Stimulated activated CD4-positive, alpha-beta T cell treated with anti-CD3 and anti-CD28 coated beads, Interleukin-12 subunit alpha, Interleukin-12 subunit beta, amount 100 ng/mL, for 48 hours (primary cell): ENCODE measurements at places on chromosomes 7 and 10.

GRCh38 chr10:87935290-87936141, 72.1 kb downstream of the PTEN start:
- DNase-seq, result no peak

GRCh38 chr7:98662289-98662688, 45.2 kb downstream of the NPTX2 start:
- no peak for DNase-seq

DNA sequence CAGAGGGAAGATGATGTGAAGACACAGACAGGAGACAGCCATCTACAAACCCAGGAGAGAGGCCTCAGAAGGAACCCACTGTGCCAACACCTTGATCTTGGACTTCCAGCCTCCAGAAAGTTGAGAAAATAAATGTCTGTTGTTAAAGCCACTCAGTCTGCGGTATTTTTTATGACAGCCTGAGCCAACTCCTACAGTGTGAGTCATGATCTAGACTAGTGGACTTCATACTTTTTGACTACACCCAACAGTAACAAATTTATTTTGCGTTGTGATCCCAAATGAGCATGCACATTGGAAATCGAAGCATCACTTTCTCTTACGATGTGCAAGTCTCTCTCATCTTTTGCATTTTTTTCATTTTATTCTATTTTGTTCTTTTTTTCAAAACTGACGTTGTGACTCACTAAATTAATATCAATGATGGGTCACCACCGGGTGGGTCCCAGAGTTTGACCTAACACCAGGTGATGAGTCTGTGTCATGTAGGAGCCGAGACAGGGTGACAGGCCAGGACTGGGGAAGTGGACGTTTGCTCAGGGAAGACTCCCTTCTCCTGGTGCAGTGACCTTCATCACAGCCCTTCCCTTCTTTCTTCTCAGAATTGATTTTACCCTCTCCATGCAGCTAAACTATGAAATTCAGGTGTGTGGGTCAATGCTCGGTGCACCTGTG, 28.9 kb downstream of the PHYH start:
- DNase-seq, result no peak

DNA sequence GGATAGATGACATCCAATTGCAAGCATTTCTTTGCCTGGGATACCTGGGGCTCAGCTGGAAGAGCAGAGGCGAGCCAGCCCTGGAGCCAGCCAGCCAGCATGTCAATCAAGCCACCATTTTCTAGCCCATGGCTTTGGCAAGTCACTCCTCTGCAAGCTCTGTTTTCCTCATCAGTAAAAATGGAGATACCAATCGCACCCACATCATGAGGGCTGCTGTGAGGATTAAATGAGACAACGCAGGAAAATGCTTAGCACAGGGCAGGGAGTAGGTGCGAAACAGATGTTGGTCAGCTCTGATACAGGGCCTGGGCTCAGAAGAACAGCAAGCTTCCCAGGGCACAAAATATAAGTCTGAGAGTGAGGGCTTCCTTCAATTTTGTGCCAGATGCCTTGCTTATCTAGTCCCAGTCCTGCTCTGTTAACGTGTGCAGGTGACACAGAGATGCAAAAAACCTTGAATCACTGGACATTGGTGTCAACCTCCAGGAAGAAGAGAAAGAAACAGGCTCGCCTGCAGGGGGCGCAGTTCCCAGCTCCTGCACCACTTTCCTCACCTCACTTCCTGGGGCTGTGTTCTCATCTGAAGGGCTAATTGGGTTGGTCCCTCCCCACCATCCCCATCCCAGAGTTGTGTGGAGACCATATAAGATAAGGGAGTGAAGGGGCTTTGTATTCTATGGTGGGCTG, 72.8 kb upstream of the CACUL1 start:
- DNase-seq, result no peak

DNA sequence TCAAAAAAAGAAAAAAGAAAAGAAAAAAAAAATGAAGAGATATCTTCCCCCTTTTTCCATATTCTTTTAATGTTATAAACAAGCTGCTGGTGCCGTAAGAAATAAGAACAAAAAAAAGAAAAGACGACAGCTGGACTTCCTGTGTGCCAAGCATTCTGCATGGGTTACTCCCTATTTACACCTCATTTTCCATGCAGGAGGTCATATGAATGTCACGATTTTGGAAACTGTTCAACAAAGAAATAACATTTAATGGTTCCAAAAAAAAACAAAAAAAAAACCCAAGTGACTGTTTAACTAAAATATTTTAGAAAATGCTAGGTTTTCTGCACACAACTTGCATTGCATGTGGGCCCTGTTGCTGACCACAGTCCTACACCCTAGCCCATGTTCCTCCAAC, 159.3 kb downstream of the TNS3 start:
- no peak for DNase-seq

- DNase-seq, result no peak
Observed at GRCh38 chr7:154960063-154960790, 42.7 kb downstream of the PAXIP1 start.

DNA sequence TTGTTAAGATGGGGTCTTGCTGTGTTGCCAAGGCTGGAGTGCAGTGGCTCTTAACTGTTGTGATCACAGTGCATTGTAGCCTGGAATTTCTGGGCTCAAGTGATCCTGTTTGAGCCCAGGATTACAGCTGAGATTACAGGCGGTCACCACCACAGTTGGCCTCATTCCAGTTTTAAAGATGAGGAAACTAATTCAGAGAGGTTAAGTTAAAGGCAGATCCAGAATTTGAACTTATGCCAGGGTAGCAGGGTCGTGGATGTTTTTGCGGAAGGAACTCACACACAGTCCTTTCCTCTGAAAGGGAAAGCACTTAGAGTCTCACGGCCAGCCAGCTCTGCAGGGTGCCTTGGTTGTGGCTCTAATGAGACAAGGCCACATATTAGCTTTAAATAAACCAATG, 84.7 kb downstream of the MMRN2 start:
- no peak for DNase-seq

DNA sequence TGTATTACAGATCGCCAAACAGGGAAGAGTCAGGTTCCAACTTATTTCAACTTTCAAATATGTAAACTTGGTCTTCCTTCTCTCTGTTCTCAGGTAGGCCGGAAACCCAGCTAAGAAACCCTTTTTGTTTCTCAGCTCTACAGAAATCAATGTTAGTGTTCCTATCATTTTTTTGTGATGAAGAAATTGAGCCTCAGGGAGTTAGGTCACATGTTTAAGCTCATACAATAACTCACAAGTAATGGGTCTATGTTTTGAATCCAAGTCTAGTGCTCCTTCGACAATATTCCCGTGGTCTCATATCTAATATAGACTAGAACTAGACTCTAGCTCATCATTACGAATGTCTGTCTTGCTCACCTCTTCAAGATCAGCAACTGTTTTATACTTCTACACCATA, 22.3 kb downstream of the DENND2A start:
- DNase-seq, result no peak

- DNase-seq, result no peak
Observed at GRCh38 chr7:101681170-101682007, 52.3 kb upstream of the MYL10 start.
